ENCODE measurements at places on chromosomes 5 and 9.

- no peak for DNase-seq
These were observed 1.1 kb upstream of the SMC2 start for GRCh38 chr9:104092875-104093600.

- no peak for DNase-seq
These were observed 233.4 kb upstream of the CDH6 start for GRCh38 chr5:30960036-30960435.

- no peak for DNase-seq
These were observed 274.9 kb downstream of the AUH start for GRCh38 chr9:91086657-91087461.

GRCh38 chr9:119802621-119803020 is 433.4 kb upstream of the BRINP1 start:
- no peak for DNase-seq

DNA sequence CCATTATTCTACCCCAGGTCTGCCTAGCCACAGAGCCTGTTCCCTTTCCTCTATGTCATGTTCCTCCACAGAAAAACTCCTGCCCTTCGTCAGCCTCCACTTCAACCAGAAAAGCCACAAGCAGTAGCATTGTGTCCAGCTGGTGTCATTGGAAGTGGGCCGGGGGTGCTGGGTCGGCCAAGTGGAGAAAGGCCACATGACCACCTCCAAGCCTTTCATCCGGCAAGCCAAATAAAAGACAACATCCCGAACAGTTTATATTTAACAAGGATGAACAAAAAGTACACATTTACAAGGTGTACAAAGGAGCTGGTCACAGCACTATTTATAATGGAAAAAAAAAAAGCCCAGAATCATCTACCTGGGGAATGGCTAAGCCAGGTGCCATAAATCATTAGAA is 16.1 kb upstream of the SPOCK1 start:
- DNase-seq, result no peak

DNA sequence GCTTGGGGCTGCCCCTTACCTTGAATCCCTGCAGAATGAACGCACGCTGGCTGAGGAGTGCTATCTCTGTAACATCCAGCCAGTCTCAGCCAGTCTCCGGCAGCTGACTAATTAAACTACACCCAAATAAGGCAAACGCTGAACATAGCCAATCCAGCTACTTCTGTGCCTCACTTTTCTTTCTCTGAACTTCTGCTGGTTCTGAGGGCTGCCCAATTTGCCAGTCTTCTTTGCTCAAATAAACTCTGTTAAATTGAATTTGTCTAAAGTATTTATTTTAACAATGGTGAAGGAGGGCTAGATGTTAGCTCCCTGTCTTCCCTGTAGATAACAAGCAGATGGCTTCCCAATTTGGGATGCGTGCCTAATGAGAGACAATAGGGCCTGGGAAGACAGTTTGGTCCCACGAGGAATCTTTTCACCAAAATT is 154.0 kb upstream of the NFIL3 start:
- no peak for DNase-seq

GRCh38 chr9:108400297-108400696 is 455.5 kb downstream of the ACTL7B start:
- DNase-seq, result no peak

DNA sequence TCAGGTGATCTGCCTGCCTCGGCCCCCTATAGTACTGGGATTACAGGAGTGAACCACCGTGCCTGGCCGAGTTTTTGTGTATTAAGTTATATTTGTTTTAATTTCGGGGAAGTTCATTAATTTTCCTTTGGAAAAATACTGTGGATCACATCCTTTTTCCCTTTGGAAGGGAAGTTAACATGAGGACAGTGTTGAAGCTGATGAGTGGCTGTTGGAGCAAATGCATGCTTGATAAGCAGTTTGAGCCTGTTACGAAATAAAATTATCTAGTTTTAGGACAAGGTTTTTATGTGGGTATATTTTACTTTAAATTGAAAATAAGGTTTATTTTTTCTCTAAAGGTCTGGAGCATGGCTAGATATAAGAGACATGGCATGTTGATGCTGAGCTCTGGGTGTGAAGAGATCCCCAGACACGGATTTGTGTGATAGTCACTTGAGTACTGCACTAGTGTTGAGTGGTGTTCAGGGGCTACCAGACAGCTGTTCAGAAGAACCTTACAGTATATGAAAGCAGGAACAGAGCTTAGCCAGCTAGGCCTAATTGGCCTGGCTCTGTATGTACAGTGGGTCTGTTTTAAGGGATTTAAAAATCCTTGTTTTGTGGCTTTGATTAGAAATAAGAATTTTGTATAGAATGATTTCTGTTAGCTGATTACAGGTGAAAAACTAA is 17.4 kb downstream of the LMNB1 start:
- no peak for DNase-seq

- no peak for DNase-seq
These were observed 507.3 kb downstream of the ISL1 start for GRCh38 chr5:51890435-51891116.

DNA sequence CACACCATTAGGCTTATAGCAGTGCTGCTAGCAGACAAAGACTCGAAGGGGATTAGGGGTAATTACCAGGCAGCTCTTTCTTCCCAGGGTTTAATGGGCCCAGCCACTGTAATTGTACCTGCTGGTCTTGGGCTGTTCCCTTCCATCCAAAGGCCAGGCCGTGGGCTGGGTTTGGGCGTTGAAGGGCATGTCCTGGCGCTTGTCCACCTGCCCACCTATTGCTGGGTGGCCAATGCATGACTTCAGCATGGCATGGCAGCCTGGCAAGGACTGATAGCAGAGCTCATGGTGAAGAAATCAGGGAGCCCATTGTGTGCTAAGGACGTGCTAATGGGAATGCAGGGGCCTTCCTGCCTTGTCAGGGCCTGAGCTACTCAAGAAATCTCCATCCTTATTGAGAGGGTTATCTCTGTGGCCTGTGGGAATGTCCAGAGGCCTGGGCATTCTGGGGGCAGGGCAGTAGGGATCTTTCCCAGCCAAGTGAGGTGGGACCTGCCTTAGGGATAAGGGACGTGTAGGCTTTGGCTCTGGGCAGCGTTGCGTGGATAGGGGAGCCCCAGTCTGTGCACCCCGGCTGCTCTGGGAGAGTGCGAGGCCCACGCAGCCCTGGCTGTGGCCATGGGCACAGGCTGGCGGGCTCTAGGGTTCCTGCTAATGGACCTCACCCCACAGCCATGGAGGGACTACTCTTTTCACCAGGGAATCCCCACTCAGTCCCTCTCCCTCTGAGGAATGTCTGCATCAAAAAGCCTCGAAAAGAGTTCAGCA is 116.1 kb upstream of the PITX1 start:
- no peak for DNase-seq

GRCh38 chr9:75238311-75238976 is 150.1 kb downstream of the OSTF1 start:
- DNase-seq, result peak; percentile 40

GRCh38 chr5:168908207-168908606 is 329.0 kb upstream of the PANK3 start:
- peak; percentile 12 for DNase-seq

DNA sequence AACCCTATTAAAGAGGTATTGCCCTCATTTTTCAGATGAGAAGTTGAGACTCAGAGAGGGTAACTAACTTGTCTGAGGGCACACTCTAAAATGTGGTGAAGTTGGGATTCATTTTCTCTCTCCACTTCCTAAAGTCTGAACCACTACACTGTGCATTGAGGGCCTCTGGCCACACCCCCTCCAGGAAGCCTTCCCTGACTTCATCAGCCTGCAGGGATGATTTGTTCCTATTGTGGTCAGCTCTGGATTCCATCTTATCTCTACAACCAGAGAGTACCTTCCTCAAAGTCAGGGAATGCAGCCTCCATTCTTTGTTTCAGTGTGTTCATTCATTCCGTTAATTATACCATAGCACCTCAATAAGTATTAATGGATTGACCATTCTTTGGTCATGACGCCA is 356.0 kb upstream of the PANK3 start:
- no peak for DNase-seq

DNA sequence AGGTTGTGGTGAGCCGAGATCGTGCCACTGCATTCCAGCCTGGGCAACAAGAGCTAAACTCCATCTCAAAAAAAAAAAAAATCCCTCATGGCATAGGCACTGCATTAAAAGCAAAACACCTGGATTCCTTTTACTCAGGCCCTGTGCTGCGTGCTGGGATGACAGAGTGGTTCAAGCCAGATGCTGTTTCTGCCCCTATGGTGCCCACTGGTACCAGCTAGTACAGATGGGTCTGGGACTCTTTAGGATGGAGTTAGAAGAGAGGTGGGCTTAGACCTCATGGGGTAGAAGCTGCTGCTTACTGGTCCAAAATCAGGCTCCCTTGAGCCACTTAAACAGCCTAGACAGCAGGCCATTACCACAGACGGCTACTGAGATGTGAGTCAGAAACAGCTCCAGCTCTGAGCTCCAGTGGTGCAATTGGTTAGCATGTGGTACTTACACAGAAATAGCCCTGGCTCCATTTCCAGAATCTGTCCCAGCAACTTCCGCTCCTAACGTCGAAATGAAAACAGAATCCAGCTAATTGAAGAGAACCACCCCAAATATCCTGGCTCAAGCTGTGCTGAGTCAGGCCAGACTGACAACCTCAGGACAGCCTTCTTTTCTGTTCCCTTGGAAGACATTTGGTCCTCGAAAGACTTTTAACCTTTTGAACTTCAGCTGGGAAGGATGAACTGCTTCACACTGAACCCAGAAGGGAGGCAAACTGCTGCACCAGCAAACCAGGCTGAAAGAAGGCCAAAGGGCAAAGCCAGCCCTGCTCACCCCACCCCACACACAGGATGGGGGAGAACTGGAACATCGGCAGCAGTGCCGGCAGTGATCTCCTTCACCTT is 15.5 kb downstream of the C5orf15 start:
- DNase-seq, result peak; percentile 46

GRCh38 chr5:139100825-139101224 is 97.3 kb downstream of the SIL1 start:
- no peak for DNase-seq

GRCh38 chr9:127187231-127187956 is 65.0 kb upstream of the ANGPTL2 start:
- peak; percentile 66 for DNase-seq

DNA sequence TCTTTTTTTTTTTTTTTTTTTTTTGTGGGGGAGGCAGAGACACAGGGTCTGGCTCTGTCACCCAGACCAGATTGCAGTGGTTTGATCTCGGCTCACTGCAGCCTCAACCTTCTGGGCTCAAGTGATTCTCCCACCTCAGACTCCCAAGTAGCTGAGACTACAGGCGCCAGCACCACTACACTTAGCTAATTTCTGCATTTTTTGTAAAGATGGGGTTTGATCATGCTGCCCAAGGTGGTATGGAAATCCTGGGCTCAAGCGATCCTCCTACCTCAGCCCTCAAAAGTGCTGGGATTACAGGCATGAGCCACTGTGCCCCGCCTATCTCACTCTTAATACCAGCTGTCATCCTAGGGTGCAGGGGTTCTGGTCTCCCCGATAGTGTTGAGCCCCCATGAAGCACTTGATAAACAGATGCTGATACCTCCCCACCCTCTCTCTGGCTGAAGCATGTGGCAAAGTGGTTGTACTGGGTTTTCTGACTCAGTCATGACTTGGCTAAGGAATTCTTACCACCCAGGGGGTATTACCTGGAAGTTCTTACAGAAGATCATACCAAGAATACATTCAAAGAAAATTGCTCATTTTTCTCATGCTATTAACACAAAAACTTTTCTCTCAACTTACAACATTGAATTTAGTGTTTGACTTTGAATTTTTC is 110.2 kb upstream of the DAPK1 start:
- peak; percentile 84 for DNase-seq

DNA sequence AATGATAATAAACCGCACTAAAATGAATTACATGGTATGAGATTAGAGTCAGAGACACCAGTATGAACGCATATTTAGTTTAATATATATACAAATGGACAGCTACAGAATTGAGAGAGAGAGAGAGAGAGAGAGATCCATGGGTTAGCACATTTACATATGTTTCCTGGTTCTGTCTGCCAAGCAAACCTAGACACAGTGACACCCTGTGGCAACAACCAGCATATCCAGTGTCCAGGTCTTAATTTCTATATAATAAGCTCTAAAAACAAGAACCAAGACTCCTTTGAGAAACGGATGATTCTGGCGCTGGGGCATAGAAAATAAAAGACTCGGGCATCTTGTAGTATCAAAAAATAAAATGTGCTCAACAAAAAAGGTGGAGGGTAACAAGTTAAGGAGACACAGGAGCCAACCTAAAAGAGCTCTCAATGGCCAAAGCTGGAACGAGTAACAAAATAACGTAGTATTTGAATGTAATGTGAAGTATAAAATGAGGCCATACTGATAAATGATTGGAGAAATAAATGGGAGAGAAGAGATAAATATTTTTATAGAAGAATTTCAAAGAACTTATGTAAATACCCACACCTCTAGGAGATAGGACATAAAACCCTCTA is 84.5 kb downstream of the RFX3 start:
- peak; percentile 19 for DNase-seq

Data from RCC 7860 (cell line).